Activated CD4-positive, alpha-beta T cell treated with anti-CD3 and anti-CD28 coated beads, Interleukin-2, amount 50 U/mL, for 1 hour (primary cell): ENCODE measurements at places on chromosomes 4 and X.
A peak's percentile ranks its signal among the peaks of the same experiment; 100 is the strongest.

DNA sequence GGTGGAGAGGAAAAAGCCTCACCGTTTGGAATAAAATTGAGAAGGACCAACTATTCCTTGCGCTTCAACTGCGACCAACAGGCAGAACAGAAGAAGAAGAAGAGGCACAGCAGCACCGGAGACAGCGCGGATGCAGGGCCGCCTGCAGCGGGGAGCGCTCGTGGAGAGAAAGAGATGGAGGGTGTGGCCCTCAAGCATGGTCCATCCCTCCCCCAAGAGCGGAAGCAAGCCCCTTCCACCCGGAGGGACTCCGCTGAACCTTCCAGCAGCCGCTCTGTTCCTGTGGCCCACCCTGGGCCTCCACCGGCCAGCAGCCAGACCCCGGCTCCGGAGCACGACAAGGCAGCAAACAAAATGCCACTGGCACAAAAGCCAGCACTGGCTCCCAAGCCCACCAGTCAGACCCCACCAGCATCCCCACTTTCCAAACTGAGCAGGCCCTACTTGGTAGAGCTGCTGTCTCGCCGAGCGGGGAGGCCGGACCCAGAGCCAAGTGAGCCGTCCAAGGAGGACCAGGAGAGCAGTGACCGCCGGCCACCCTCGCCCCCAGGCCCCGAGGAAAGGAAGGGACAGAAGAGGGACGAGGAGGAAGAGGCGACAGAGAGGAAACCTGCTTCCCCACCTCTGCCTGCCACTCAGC, 71.2 kb downstream of the AASDH start:
- DNase-seq = no peak

- DNase-seq = no peak
These were observed 117.7 kb upstream of the SLC6A14 start for GRCh38 chrX:116318672-116319071.

GRCh38 chr4:145530662-145531061, 49.0 kb downstream of the SMAD1 start:
- DNase-seq = no peak

DNA sequence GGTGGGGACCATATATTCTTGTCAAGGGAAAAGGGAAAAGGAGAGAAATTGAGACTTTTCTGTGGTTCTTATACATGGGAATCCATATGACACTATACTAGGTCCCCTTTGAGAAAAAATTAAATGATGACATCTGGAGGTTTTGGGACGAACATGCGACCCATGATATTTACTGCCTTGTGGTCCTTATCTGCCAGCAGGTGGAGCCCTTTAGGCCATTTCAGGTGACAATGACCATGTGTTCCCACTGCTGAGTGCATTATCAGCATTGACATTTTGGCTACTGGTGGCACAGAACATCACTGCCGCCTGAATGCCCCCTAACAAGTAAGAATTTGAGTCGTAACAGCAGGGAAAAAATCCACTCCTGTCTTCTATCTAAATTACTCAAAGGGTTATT, 843.4 kb downstream of the FSTL5 start:
- no peak for DNase-seq

- DNase-seq = no peak
These were observed 1679.2 kb upstream of the TENM3 start for GRCh38 chr4:180564026-180564425.

DNA sequence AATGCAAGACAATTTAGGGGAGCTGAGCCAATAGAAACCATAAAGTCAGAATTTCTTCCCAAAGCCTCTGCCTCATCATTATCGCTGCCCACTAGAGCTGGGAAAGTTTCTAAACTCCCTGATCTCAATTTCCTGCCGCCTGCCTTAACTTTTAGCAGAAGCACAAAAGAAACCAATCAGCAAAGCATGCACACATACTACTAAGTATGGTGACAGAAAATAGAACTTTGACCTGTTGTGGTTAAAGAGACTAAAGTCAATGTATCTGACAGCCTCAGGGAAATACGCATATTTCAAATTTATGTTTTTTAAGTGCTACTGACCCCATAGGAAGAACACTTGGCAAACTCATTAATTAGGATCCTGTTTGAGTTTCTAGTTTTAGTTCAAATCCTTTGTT, 10.1 kb downstream of the STK26 start:
- no peak for DNase-seq

- no peak for DNase-seq
These were observed 219.1 kb downstream of the THOC2 start for GRCh38 chrX:123513585-123514278.

DNA sequence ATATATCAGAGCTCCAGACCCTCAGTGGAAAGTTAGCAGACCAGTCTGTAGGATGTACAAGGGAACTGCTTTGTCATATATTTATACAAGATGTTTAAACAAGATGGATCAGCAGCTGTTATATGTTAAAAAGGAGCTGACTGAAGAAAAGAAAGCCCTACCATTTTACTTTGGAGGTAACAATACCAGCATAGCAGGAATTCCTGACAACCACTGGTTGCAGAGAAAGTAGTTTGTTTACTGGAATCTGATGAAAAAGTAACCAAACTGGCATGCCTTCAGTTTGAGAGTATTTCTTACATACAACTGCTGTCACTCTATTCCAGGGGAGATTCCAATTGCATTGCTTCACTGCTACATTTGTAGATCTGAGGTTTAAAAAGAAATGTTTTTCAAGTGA, 49.5 kb upstream of the GABRQ start:
- DNase-seq = no peak

DNA sequence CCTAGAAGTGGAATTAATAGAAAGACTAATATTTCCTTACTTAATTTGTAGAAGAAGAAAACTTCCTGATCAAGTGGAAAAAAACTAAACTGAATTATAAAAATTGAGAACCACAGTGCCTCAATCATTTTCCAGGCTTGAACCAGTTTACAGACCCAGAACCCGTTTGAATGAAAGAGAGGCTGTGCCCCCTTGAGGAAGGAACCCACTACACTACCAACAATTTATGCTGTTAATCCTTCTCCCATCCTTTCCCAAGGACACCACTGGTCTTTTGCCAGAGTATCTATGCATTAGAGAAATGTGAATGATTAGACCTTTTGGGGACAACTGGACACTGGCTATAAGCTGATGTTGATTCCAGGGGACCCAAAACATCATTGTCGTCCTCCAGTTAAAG, 842.6 kb downstream of the TECRL start:
- DNase-seq = no peak

DNA sequence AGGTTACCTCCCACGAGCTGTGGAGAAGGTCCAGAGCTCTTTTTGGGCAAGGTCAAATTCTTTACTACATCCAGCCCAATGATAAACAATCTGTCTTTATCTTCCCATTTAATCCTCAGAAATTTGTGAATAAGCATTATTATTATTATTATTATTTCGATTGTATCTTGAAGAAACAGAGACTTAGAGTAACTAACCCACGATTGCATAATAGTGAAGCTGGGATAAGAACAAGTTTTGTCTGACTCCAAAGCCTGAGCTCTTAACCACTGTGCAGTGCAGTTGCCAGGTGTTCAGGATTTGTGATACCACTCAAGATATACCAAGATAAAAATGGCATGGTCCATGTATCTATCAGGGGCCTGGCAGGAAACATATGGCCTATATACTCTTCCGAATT, 166.5 kb upstream of the LDB2 start:
- no peak for DNase-seq

- no peak for DNase-seq
These were observed 328.3 kb upstream of the RPS6KA3 start for GRCh38 chrX:20594985-20595384.

DNA sequence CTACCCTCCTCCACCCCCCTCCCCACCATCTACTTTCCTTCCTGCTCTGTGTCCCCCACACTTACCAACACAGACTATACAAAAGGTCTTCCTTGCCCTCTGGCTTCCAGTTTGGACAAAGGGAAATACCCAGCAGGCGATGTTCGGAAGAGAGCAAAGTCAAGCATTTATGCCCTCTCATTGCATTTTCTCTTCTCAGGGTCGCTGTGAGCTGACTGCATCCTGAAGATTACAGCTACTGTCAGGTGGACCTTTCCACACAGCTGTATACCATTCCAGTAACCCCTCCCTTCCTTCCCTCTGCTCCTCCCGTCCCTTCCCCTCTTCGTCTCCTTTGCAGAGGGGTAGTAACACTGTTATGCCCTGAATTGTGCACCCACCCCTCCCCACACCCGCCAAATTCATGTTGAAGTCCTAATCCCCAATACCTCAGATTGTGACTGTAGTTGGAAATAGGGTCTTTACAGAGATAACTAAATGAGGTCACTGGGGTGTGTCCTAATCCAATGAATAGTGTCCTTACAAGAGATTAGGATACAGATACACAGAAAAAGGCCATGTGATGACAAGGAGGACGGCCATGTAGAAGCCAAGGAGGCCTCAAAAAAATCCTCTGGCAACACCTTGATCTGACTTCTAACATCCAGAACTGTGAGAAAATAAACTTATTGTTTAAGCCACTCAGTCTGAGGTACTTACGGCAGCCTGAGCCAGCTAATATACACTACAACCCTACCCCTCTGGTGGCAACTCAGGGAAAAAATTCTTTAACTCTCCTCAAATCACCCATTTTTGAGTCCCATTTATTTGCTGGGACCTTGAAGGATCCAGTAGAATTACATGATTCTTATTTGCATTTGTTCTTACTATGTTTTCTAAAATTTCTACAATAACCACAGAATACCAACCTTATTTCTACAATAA, 11.7 kb downstream of the MORF4L2 start:
- no peak for DNase-seq

GRCh38 chr4:55762819-55763218, 56.8 kb upstream of the EXOC1L start:
- no peak for DNase-seq

GRCh38 chrX:16215660-16216059, 48.4 kb downstream of the MAGEB17 start:
- no peak for DNase-seq

- no peak for DNase-seq
These were observed 717.3 kb upstream of the ACTRT1 start for GRCh38 chrX:128769495-128769894.

- no peak for DNase-seq
These were observed 72.0 kb downstream of the TSPAN5 start for GRCh38 chr4:98586291-98586961.

DNA sequence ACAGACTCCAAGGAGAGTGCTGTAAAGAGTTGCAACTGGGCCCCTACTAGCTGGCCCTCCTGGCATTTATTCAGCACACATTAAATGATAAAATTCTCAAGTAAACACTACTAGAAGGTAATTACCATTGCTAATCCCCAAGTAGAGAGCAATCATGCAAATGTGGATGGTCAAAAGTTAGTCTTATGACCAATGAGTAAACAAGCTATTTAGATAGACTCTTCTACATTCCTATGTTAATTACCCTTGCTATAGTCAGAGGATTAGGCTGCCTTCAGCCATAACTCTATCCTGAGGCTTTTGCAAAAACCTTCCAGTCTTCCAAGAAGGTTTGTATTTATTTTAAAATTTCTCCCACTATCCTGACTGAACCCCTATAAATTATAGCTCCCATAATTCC, 28.3 kb upstream of the HPGD start:
- no peak for DNase-seq

DNA sequence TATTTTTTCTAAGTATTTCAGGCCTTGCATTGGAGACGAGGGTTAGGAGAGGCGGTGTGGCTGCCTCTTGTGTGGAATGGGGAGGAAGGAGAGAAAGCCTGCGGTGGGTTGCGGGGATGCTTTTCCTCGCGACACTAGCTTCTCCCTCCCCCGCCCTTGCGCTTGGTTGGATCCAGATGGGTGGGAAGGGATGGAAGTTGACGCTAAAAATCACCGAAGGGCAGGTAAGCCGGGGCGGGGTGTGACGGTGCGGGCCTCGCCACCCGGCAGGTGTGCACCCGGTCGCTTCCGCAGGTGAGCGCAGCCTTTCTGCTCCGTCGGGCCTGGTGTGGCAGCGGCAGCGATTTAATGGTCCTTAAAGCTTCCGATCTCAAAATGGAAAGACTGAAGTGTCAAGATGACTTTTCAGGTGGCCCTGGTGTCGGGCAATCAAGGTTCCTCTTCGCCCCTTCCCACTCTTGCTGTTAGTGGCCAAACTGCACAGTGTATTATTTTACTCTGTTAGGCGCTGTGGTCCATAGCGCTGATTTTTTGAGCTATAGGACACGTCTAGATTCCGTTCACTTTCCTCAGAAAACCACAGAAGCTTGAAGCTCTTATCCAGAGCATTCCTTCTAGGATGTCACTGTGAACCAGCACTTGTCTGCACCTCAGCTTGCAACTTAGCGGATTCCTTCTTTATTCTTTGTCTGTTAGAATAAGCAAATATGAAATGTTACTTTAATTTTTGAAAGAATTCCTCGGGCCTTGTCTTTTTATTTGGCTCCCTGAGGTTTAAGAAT, 765 bp downstream of the ENOPH1 start:
- peak; percentile 52 for DNase-seq

DNA sequence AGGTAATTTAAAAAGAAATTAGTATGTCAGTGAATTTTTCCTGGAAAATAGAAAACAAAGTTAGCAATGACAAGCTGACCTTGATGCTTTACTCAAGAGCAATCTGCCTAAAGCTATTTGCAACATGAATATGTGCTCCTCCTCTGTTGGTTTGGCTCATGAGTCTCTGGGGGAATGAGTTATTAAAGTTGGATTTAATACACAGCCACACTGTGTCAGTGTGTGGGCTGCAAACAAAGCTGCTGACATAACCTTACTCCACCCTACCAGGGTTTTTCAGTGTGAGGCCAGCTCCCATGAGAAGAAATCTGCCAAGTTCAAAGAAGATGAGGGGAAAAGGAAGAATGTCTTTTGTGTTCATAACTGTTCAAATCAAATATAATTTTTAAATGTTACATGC, 280.5 kb downstream of the TLL1 start:
- DNase-seq = no peak

- DNase-seq = no peak
These were observed 261.8 kb downstream of the CAMK2D start for GRCh38 chr4:113499696-113500095.

DNA sequence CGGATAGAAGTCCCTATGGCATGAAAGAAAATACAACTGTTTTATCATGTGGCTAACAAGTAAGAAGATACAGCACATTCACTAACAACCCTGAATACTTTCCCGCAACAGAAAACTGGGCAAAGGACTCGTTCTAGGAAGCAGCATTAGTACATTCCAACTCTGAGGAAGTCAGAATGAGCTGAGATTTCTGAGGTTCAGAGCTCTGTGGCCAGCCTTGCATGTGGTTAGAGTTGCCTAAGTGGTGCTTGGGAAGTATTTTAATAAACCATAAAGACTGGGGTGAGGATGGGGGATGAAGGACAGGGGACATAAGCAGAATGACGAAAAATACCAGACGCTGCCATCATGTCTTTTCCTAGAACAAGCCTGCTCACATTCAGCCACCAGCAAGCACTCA, 82.2 kb downstream of the EFHC2 start:
- no peak for DNase-seq

DNA sequence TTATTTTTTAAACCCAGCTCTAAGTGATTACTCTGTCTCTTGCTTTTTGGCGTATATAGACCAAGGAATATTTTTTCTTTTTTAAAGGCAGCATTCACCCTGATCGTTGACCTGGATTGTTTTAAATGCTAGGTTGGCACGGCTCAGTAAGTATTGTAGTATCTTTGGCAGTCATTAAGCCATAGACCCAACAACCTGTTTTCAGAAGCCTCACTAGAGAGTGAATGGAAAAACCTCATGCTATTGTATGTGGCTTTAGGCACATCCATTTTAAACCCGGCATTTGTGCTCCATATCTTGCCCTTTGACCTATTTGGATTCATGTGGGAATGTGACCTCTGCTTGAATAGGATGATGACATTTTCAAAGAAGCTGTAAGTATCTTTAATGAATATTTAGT, 183.9 kb downstream of the SNCA start:
- DNase-seq = no peak

- no peak for DNase-seq
These were observed 7.4 kb upstream of the WDFY3 start for GRCh38 chr4:84973856-84974255.
